ENCODE measurements at places on chromosomes 2 and 18.
A peak's percentile ranks its signal among the peaks of the same experiment; 100 is the strongest.

- no peak for DNase-seq
These were observed 41.9 kb upstream of the SCN9A start for GRCh38 chr2:166417669-166418068.

DNA sequence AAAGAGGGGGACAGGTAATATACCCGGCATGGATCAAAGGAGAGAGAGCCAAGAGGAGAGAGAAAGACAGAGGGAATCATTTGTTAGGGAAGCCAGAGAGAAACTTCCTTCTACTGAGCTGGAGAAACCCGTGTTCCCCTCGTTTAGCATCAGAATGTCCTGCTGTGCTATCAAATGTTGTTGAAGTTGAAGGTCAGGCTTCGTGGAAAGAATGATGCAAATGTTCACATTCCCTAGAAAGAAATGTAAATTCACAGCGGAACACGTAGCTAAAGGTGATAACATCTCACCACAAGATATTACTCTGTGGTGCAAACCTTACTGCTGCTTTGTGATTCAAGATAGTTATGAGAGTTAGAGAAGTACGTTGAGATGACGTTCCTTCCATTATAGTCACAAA is 258.1 kb downstream of the LNPK start:
- no peak for DNase-seq

DNA sequence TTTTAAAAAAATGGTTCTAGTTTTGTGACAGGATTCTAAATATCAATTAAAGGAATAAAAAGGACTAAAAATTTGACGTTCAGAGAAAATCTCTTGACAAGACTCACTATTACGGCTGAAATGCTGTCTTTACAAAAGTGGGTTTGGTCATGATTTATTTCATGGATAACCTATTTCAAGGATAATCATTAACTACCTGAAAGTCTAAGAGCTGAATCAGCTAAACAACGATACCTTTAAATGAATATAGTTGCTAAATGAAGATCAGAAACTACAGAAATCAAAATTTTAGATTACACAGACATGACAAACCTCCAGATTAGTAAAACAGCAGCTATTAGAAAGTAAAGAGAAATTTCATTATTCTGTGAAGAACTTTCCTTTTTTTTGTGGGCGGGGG is 35.7 kb downstream of the RTTN start:
- DNase-seq, result no peak

- DNase-seq, result no peak
These were observed 65.2 kb upstream of the SMAD2 start for GRCh38 chr18:47995654-47996053.

GRCh38 chr2:84900971-84901370 is 4.5 kb upstream of the TMSB10 start:
- no peak for DNase-seq

DNA sequence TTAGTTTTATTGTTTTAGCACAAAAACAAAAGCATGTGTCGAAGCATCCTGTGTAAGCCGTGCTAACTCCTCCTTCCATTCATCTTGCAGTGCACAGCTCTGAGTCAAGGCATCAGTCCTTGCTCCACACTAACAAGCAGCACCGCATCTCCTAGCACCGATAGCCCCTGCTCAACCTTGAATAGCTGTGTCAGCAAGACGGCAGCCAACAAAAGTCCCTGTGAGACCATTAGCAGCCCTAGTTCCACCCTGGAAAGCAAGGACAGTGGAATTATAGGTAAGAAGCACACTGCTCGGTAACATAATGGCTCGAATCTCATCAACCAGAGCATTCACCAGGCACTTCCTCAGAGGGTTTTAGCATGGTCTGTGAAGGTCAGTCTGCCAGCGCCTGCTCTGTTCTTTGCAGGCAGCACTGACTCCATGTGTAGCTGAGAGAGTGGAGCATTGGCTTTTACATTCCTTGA is 136.2 kb downstream of the WDSUB1 start:
- no peak for DNase-seq

- no peak for DNase-seq
These were observed 88.2 kb upstream of the TMEM200C start for GRCh38 chr18:5983488-5983887.

DNA sequence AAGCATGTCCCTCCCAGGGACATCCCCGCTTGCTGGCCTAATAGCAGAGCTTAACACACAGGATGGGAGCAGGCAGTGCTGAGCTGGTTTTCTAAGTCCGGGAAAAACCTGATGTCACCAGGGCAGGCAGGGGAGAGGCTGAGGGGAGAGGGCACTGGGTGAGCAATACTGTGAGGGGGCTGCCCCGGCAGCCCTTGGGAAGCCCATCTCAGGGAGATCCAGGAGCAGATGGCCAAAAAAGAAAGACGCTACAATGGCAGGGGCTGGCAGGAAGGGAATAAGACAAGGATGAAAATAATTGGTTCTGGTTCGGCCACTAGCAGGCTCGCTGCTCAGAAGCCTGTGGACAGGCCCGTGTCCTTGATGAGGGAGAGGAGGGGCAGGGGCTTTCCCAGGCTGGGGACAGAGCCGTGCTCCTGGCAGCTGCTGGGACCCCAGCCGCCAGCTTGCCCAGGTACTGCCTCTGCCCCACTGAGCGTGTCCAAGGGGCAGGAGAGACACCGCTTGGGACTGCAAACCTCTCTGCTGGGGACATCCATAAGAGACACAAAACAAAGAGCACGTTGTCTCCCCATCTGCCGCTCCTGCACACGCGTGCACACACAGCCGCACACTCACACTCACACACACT is 30.2 kb downstream of the SMAD7 start:
- no peak for DNase-seq

- no peak for DNase-seq
These were observed 28.4 kb upstream of the C2orf69 start for GRCh38 chr2:199882667-199883066.

DNA sequence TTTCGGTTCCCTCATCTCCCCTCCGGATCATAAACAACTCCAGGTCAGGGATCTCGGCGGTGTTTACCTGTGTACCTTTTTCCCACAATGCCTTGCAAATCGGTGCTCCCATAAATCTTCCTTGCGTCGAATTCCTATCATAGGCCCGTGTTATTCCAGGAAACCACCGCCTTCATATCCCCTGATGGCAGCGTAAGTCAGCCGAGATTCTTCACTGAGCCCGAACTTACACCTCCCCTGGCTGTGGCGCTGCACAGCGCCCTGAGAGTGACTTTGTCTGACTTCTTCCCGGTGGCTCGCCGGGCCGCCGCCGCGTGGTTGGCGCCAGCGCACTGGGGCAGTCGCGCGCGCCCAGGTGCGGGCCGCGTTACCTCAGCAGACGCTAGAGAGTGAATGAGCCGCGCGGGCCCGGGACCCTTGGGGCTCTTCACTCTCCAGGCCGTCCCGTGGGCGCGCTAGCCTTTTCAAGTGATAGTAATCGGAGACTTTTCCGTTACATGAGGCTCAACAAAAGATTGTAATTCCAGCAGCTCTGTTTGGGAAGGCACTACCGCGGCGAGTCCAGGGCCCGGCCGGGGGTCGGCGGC is 101.6 kb downstream of the SPTBN1 start:
- peak; percentile 62 for DNase-seq

GRCh38 chr18:75884728-75885127 is 457.2 kb upstream of the SMIM21 start:
- DNase-seq, result no peak

- DNase-seq, result no peak
These were observed 185.4 kb downstream of the ST6GAL2 start for GRCh38 chr2:106700616-106701015.
